ENCODE measurements at places on chromosomes 12 and 14.

GRCh38 chr12:111598637-111599452, at the start of gene ATXN2:
TSS of gene ATXN2 (minus strand) at chr12:111599315. CDS start at chr12:111599034, 281 bp downstream.
- peak; percentile 65 for DNase-seq

DNA sequence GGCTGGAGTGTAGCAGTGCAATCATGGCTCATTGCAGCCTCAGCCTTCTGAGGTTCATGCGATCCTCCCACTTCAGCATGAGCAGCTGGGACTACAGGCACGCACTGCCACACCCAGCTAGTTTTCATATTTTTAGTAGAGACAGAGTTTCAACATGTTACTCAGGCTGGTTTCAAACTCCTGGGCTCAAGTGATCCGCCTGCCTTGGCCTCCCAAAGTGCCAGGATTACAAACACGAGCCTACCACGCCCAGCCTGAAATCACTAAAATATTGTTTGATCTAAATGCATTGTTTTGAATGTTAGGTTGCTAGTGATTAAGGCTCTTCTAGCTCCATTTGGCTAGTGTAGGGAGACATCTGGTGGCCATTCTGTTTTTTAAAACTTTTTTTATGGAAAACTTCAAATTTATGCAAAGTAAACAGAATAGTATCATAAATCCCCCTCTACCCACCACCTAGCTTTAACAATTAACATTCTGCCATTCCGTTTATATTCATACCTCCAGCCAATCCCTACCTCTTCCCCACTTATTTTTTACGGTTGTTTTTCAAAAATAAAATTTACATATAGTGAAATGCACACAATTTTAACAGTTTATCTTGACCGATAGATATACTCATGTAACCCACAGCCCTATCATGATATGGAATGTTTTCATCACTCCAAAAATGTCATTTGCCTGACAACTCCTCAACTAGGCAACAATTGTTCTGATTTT, 37.8 kb downstream of the MYO1H start:
- DNase-seq: no peak

DNA sequence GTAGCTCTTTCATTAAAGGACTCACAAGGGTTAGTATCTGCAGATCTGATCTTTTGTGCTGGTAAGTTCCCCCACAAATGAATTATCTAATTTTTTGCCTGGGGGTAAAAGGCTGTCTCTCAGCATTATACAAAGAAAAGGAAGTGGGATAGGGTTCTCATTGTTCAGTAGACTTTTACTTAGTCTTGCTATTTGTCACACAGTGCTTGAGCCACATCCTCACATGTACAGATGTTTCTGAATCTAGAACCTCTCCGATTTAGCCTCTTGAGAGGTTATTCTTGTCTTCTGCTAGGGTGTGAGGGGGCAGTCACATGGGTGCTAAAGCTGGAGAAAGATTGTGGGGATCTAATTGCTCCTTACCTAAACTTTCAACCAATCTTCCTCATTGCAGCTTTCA, 93.0 kb downstream of the SLC41A2 start:
- no peak for DNase-seq

GRCh38 chr14:32189811-32190210, 12.0 kb upstream of the RNU6-7 start:
- no peak for DNase-seq

DNA sequence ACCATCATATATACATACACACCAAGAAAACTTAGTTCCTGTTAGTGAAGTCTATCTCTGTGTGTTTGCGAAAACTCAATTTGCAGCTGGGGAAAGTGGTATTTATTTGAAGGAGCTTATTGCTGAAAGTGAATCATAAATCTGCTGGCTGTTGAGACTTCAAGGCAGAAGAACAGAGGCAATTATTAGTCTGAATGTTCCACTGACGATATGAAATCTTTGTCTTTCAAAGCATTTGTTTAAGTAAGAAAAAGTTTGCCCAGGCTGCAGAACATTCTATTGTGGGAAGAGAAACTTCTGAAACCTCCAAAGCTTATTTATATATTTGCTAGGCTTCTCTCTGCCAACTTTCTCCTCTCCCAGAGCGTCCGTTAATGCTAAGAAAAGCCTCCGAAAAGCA, 255.7 kb upstream of the TMPO start:
- DNase-seq: no peak

DNA sequence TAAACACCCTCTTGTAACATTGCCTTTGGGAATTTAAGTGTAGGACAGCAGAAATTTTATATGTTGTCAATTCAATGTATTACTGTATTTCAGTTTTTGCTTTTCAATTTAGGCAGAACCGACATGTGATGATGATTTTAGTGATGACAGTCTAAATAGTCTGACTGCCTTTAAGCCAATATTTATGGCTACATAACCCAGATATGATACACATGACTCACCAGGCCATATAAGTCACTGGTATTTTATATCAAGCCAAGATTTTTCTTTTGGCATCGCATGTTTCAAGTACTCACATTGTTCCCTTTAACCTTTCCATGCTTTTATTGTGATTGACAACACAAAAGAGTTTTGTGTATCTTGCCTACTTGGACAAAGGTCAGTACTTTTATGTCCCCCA, 13.6 kb upstream of the PPM1A start:
- DNase-seq: no peak

GRCh38 chr12:60684988-60685655, 1089.3 kb downstream of the SLC16A7 start:
- no peak for DNase-seq

DNA sequence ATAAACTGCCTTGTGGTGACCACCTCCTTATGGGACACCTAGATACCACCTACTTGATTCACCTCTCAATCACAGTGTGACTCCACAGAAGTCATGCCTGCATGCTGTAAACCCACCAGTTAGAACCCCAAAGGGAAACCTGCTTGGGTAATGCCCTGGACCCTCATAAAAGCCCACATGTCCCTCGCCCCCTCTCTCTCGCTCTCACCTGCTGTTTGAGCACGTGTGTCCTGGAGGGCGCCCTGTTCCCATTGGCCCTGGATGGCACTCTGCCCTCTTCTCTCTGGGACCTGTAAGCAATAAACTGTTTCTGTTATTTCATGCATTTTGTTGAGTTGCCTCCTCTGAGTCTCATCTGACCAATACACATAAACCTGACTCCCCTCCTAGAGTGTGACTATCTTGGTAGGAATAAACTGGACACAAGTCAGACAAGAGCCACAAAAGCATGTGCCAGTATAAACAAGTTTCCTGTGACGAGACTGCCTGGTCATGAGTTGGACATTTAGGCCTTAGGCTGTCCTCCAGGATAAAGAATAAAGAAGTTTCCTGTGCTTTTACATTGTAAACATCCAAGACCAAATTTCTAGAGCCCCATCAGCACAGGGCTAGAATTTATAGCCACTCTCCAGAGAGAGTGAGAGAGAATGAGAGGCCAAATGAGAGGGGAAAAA, 8.6 kb downstream of the IFI27L2 start:
- DNase-seq: no peak

DNA sequence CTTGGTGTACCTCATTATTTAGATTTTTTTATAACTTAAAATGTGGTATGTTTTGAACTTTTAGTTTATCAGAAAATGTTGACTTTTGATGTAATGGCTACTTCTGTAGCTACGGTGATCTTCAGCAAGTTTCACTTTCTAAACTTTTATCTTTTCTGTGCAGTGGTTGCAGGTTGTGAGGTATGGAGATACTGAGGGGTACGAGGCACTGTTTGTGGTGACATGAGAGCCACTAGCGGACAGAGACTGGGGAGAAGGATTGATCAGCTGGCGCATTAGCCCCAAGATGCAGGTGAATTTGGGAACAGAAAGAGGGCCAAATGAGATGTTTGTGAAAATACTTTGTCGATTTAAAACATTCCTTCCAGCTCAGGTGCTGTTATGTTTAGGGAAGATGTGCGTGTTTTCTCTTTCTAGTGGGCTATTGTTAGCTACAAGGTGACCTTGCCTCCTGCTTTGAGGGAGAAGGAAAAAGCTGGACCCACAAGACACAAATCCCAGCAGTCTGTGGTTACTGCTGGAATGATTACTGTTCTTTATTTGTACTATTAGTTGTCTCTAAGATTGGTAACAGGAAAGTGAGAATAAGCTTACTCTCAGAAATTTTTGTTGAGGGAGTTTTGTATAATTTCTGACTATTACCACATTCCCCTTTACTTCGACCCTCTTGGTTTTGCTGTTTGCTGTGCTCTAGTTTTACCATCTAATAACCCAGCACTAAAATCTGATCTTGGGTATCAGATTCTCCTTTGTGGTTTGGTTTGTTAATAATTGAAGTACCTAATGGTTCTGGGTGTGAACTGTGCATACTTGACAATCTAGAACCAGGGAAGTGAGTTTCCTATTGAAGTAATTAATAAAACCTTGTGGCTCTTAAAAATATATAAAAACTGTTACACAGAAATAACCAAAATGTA, 61.7 kb downstream of the FBXO34 start:
- no peak for DNase-seq

DNA sequence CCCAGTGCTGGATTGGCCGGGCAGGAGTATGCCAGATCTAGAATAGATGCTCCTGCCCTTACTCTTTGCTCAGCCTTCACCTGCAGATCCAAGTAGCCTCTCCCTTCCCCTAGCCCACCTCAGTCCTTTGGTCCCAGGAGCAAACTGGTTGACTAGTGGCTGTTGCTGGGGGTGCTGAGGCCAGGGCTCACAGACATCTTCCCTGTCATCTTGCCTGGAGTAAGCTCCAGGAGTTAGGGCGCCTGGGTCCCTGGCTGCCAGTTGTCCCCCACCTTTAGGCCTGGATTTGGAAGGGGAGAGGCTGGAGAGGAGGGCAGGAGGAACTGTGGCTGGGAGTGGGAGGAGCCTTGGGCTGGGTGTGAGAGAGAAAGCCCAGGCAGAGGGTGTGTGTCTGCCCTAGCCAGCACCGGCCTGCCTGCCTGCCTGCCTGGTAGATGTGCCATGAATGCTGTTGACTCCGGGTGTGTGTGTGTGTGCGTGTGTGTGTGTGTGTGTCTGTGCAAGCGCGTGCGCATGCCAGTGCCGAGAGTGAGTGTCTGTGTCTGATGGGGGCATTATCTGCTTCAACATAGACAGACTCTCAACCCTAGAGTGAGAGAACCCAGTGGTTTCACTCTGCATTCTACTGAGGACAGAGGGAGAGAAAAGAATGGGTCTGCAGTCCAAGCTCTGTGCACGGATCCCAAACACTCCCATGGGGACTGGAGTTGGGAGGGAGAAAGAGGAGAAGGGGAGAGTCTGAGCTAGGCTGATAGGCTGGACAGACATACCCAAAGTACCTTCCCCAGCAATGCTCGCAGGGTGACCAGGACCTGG, 845 bp upstream of the RARG start:
- DNase-seq: peak; percentile 48
